ENCODE measurements at places on chromosomes 12 and 14. TPM values are rescaled to one million over a fixed set of nuclear protein-coding genes. Genes with fewer than 3 reads are reported as not detected.
A peak's percentile ranks its signal among the peaks of the same experiment; 100 is the strongest.

DNA sequence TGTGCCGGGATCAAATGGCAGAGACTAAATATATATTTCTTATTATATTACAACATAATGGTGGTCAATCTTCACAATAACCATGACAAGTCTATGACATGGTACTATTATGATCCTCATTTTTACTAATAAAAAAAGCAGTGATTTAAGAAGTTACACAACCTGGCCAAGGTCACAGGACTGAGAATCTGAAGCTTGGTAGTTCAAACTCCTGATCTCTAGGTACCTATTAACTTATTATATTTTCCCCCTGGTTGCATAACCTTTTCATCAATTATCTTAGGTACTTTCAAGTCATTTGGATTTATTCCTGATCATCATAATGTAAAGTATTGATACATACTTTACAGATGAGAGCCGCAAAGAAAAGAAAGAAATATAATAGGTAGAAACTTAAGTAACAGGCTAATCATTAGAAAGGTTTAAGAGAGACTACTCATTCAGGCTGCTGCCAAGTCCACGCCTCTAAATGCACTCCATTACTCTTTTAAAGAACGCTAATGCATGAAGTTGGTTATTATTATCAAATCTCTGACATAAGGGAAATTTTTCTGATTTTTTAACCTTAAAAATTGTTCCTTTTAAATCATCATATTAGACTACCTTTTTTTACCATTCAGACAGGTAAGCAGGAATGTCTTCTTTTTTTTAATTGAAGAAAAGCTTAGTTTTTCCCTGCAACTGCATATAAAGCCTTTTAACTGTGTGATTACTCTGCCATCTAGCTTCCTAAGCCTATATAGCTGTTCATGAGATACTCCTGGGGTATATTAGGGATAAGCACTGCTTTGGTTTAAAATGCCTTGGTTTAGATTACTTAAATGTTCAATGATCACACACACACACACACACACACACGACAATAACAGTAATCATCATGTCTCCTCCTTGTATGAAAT is 35.6 kb downstream of the RPS29 start:
- DNase-seq, result no peak

DNA sequence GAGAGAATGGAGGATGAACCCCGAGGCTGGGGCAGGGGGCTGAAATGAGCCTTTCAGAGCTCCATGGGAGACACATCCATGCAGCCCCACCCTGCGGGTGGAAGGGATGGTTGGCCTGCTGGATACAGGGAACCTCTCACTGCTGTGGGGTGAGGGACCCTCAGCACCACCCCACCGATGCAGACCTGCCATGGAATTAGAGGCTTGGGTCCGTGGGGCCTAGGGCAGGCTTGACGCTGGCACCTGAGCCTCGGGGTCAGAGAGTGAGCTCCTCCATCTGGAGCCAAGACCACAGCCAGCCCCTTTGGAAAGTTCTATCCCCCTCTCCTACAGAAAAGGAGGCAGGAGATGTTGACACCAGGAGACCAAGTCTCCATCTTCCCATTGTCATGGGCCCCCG is 7.4 kb upstream of the KRT74 start:
- no peak for DNase-seq

GRCh38 chr12:89991807-89992590 is 283.4 kb upstream of the ATP2B1 start:
- no peak for DNase-seq

GRCh38 chr12:94191023-94191422 is 42.6 kb downstream of the PLXNC1 start:
- no peak for DNase-seq

GRCh38 chr14:74085047-74085637 is 386 bp downstream of the LIN52 start:
- DNase-seq, result no peak

GRCh38 chr12:113240395-113240794 is 19.1 kb downstream of the TPCN1 start:
- no peak for DNase-seq

GRCh38 chr12:18108611-18109010 is 18.6 kb upstream of the RERGL start:
- DNase-seq, result no peak

DNA sequence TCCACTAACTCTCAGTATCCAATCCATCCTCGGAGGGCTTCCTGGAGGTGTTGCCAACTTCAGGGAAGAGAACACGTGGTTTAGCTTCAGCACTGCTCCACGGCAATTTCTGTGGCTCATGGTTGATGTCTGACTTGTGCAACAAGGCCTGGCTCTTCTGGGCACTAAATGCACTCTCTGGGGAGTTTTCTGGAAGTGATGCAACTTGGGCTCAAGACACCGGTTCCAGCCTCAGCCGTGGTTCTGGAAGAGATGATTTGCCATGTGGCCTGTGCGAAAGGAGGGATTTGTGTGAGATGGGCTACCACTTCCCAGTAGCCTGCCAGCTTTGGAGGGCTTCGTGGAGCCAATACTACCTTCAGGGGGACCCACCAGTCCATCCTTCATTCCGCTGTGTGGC is 118.6 kb upstream of the RTL1 start:
- no peak for DNase-seq

- no peak for DNase-seq
Measured at GRCh38 chr12:58540480-58541299, 379.6 kb downstream of the LRIG3 start.

- DNase-seq, result no peak
Measured at GRCh38 chr12:104306943-104307654, 3.6 kb downstream of the EID3 start.

- no peak for DNase-seq
Measured at GRCh38 chr12:75554556-75554880, 43.1 kb upstream of the KRR1 start.

DNA sequence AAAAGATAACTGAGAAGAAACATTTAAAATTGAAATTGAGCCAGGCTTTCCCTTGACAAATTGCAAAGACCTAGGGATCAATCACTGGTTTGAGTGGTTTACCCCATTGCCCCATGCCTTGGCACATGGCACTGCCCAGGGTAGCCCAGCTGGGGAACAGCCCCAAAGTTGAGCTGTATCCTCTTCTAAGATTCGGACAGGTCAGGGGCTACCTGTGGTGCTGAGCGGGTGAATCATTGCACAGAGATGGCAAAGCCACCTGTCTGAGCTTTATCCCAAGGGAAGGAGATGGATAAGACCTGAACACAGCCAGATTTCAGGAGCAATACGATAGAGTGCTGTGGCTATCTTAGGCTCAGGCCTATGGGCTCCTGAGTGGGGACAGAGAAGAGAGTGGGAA is 7.0 kb downstream of the IFI27L2 start:
- no peak for DNase-seq

DNA sequence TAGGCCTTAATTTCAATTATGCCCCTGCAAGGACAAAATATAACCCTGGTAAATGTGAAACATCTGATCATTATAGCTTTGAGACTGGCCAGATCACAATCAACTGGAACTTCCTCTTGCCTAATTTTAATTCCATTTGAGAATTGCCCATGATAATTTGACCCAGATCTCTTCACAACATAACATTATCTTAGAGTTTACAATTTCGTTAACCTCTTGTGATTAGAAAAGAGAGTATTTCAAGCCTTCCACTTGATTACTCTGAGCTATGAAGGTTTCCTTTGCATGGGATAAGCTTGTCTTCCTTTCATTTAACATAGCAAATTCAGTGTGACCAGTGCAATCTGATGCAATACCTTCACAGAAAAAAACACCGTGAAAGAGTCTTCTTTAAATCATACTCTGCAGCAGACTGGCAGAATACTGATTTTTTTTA is 143.6 kb downstream of the DUSP6 start:
- no peak for DNase-seq

- DNase-seq, result no peak
Measured at GRCh38 chr12:109568486-109568885, 4.8 kb downstream of the MMAB start.

- DNase-seq, result no peak
Measured at GRCh38 chr14:76640923-76641395, 120.3 kb upstream of the VASH1 start.

DNA sequence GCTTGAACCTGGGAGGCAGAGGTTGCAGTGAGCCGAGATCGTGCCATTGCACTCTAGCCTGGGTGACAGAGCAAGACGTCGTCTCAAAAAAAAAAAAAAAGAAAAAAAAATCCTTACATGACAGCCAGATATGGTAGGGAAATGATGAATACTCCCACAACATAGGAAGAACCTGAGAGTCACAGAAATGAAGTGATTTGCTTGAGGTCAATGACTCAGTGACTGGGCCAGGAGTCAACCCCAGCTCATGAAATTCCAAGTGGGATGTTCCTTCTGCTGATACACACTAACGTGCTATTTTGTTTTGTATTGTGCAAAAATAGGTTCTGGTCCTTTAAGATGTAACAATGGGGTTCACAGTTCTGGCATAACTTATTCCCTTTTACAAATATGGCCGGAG is 9.0 kb downstream of the RHOF start:
- DNase-seq, result no peak

DNA sequence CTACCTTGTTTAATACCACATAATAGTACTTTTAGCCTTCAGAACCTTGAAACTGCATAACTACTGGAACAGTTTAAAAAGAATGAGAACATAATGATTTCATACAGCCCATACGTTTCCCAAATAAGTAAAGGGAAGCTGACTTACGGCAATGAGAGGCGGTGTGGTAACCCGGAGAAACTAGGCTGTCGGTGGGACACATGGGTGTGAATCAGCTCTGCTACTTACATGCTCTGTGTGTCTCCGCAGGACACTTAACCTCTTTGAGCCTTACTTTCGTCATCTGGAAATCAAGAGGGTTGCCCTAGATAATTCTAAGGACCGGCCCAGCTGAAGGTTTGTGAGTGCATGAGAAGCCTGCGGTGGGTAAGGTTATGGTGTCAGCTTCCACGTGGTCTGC is 49.3 kb upstream of the PLEKHG3 start:
- DNase-seq, result no peak

- DNase-seq, result no peak
Measured at GRCh38 chr14:83883732-83884131, 1646.2 kb upstream of the FLRT2 start.

DNA sequence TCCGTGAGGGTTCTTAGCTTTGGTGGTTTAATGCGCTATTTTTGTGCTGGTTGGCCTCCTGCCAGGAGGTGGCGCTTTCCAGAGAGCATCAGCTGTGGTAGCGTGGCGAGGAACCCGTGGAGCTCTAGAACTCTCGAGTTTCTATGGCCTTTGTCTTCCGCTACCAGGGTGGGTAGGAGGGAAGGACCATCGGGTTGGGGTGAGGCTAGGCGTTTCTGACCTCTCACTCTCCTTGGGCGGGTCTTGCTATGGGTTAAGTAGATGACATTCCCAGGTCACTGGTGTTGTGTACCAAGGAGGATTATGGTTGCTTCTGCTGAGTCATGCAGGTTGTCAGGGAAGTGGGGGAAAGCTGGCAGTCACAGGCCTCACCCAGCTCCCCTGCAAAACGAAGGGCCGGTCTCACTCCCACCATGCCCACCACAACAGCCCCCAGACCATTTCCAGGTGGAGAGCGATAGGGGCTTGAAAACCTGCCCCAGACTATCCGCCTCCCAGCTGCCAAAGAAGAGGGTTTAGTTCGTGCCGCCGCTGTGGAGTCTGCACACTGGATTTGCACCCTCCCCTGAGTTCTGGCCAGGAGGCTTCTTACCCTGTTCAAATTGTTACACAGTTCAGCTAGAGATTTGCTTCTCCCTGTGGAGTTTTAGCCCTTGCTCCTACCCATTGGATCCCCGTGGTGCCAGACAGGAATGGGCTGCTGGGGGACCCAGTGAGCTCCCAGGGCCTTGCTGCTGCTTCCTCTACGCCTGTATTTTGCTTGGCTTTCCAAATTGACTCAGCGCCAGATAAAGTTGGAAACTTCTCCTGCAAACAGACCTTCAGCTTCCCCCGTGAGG is 21.9 kb downstream of the RNFT2 start:
- peak; percentile 8 for DNase-seq

DNA sequence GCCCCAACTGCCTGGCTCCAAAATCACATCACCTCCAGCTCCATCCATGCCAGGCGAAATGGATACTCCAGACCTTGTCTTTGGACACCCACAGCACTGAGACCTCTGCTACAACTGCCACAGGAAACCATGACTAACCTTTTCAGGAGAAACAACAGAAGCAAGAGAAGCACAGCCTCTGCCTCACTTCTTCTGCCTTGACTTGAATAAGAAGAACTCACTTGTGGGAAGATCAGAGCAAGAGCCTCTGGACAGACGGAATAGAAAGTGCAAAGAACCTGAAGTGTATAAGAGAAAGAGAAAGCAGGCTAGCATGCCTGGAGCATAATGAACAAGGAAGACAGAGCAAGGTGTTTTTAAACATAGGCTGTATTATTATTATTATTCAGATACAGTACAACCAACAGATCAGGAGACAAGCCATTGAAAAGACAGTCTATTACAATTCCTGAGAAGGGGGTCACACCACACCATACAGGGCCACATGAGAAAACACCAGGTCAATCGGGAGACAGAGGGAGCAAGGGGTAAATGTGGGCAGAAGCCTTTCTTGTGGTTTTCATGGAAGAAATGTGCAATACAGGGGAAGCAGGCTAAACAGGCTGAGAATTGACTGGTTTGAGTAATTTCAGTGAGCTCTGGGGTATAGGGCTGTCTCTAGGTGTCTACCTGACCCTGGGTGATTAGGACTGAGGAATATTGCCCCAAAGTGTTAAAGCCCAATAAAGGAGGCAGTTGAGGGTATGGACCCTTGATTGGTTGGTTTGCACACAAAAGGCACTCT is 7.4 kb upstream of the OR10P1 start:
- no peak for DNase-seq

DNA sequence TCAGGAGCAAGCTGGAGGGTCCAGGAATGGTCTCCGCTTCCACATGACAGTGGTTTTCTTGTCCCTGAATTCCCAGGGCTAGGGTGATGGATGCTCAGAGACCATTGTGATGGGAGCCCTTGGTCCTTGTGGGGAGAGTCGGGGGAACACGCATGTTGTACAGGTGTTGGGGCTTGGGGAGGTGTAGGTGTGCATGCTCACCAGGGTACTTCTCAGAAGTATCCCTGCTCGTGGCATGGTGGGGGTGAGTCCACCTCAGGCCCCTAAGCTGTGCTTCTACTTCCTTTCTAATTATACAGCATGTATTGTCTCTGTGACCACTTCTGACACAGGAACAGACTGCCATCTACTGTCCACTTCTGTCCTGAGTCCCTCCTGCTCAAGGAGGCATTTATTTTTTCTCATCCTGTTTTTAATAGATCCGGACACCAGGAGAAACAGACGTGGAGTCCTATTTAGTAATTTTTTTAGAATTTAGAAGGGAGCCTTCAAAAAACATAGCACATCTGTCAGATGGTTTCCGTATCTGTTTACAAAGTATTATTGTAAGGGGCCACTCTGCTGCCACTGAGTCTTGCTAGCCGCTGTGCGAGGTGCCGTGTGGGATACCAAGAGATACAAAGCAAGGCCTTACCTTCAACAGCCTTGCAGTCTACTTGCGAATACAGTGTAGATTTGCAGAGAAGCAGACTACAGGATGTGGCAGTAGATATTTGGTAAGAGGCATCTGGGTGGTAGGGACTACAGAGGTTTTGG is 10.5 kb downstream of the NTF3 start:
- DNase-seq, result no peak

- no peak for DNase-seq
Measured at GRCh38 chr12:93080452-93080851, 151.4 kb upstream of the EEA1 start.

- no peak for DNase-seq
Measured at GRCh38 chr12:32398816-32399369, 465 bp upstream of the FGD4 start.

The SLC24A4 gene
- 0.19 TPM for total RNA-seq

The BICDL1 gene
- 146 TPM for total RNA-seq

The KRT2 gene
- total RNA-seq, result 1.7 TPM

The IL31 gene
- not detected for total RNA-seq

The CCDC38 gene
- total RNA-seq, result 0.11 TPM

The TAS2R8 gene
- total RNA-seq, result not detected

The P2RX2 gene
- total RNA-seq, result not detected

The GPRC5D gene
- not detected for total RNA-seq
